Endodermal cell (in vitro differentiated cells): ENCODE measurements at places on chromosomes 3 and 15.

- DNase-seq, result no peak
Observed at GRCh38 chr15:42490291-42490670, 660 bp downstream of the ZNF106 start.

GRCh38 chr3:40042752-40043443 is 233.5 kb downstream of the MYRIP start:
- DNase-seq, result no peak

DNA sequence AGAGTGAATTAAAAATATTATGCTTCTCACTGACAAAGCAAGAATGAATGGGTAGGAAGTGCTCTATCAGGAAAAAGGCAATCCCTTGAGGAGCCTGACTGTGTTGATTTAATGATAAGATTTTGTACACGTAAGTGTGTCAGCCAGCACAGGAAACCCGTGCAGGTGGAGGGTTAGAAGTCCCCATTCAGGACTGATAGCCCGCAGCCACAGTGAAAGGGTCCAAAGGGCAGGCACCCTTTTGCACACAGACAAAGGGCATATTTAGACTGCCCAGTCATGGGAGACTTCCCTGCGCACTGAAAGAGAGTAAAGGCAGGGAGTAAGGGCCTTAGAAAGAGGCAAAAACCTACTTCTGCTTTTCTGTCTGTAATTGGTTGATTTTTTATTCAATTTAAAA is 26.4 kb upstream of the SKIL start:
- DNase-seq, result no peak

- no peak for DNase-seq
Observed at GRCh38 chr3:55731741-55732140, 244.6 kb upstream of the WNT5A start.

DNA sequence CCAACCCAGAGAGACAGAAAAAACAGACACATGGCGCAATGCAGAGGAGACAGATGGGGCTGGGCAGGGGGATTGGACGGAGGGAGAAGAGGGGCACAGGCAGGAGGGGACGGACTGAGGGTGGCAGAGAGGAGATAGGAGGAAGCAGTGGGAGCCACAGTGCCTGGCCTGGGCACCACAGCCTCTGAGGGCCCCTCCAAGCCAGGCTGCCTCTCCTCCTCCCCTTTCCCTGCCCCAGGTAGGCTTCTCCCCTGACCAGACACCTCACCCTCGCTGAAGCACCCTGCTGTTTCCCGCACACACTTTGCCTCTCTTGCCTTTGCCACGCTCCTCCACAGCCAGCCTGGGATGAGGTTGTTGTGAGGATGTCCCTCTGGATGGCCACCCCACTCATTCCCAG is 84.0 kb upstream of the PRR20G start:
- no peak for DNase-seq

DNA sequence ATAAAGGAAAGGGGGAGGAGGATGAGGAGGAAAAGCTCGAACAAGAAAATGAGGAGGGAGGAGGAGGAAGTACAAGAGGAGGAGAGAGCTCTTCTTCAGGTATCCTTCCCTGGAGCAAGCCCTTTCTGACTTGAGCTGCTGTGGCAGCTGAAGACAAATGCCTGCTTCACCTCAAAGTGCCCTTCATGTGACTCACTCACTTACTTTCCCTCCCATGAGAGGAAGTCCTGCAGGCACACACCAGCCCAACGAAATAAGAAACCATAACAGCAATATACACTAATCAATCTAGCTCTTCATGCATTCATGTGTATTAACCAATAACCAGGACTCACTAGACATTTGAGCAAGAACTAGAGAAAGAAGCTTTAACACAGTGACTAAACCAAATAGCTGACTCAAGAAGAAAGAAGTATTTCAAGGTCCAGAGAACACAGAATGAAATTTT is 251.9 kb downstream of the IGSF11 start:
- DNase-seq, result no peak

DNA sequence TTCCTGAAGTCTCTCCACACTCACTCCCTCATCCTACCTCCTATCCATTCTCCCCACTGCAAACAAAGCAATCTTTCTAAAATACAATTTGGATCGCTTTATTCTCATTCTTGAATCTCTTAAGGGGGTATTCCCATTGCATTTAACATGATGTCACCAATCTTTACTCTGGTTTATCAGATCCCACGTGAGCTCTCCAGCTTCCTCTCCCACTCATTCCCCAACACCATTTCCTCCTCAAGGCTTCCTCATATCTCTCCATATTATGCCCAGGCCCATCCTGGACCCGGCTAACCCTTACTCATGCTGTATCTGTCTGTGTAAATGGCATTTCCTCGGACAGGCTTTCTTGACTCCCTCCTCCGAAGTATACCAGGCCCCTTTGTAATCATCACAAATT is 165.0 kb downstream of the CD47 start:
- DNase-seq, result no peak

DNA sequence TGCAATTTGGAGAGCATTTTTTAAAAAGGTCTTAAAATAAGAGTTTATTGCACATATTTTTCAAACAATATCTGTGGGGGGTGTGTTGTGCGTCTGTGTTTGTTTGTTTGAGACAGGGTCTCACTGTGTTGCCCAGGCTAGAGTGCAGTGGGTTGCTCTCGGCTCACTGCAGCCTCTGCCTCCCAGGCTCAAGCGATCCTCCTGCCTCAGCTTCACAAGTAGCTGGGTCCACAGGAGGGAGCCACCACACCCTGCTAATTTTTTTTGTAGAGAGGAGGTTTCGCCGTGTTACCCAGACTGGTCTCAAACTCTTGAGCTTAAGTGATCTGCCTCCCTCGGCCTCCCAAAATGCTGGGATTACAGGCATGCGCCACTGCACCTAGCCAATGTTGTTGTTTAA is 2.7 kb downstream of the MLF1 start:
- DNase-seq, result peak; percentile 57

GRCh38 chr15:59039225-59039624 is 51.8 kb downstream of the RNF111 start:
- DNase-seq, result no peak

DNA sequence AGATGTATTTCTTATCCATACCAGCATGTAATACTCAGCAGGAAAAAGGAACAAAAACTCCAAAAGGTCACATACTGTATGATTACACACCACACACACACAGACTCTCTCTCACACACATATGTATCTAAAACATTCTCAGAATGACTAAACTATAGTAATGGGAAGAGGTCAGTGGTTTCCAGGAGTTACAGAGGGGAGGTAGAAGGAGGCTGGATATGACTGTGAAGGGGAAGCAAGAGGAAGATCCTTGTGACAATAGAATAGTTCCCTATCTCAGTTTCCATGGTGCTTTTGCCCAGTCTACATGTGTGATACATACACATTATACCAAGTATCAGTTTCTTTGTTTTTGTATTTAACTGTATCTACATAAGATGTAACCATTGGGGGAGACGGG is 190.1 kb downstream of the IL5RA start:
- DNase-seq, result no peak

- DNase-seq, result peak; percentile 73
Observed at GRCh38 chr3:16550305-16550675, 36.8 kb upstream of the RFTN1 start.

DNA sequence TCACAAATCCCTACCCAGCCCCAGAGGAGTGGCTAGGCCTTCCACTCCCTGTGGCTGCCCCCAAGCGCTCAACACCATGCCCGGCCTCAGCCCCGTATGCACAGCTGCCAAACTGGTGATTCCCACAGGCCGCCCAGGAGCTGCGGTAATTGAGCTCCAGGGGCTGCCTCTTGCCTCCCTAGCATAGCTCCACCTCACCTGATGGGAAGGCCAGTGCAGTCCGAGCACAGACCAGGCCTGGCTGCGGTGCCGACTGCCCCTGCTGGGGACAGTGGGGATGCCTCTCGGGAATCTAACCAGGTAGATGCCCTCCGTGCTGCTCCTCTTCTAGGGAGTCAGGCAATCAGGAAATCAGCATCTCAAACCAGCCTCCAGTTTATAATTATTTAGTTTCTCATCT is 25.9 kb downstream of the SCN5A start:
- peak; percentile 96 for DNase-seq

- DNase-seq, result no peak
Observed at GRCh38 chr15:80823120-80823519, 44.0 kb downstream of the CEMIP start.

DNA sequence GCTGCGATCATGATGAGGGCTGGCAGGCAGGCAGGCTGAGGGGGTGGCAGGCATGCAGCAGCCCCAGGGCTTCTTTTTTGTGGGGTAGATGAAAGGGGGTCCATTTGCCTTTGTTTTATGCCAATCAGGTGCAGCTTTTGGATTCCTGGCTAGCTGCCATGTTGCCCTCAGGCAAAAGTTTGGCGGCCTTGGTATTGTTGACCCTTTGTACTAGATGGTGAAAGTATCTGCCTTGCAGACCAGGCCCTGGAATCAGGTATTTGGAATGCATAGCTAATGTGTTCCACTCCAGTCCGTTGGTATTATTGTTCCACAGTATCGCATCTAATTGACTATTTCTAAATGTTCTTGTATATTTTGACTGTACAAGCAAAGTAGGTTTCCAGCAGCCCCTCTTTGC is 35.0 kb downstream of the EEFSEC start:
- DNase-seq, result no peak

DNA sequence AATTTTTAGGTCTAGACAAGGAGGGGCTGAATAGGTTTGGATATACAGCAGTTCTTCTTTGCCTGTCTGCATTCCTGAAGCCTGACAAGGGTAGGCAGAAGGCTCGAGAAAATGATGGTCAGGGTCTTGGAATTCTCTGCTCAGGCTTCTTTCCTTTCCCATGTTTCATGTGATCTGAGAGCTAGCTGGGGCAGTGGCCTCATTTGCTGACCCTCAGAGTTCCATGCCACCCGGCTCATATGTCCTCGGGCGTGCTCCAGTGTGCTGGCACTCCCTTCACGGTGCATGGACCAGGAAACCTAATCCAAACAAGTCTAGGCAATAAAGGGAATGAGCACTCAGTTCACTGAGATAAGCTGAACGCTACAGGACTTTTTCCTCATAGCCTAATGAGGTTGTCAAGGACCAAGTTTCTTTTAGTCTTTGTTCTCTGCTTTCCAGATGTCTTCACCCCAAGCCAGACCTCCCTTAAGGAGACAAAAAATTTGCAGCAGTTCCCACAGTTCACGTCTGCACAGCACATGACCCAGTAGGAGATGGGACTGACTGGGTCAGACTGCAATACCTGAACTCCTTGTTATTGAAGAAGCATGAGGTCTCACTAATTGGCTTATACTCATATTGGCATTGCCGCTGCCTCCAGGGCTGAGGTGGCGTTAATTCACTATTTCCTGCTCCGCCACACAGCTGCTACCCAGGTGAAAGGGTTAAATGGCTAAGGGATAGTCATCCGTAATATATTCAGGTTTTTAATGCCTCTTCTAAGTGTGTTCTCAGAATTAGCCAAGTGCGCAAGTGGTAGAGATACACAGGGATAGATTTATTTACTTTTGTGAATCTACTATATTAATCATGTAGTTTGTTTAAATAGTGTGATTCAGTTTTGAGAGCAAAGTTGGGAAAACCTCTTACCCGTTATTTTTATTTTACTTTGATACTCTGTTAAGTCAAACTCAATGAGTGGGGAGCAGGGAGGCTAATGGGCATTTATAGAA is 15.3 kb upstream of the RTP4 start:
- DNase-seq, result no peak
